IgD-negative memory B cell (primary cell): ENCODE measurements at places on chromosomes 16 and 17. TPM values are rescaled to one million over a fixed set of nuclear protein-coding genes. Genes with fewer than 3 reads are reported as not detected.

ATAD5 gene
- 1.7 TPM for polyA plus RNA-seq

GDPD3 gene
- not detected for polyA plus RNA-seq

KRTAP1-1 gene
- polyA plus RNA-seq: not detected

NTN3 gene
- polyA plus RNA-seq: not detected

VAT1L gene
- not detected for polyA plus RNA-seq

KRTAP3-1 gene
- not detected for polyA plus RNA-seq

SULT1A3 gene
- polyA plus RNA-seq: 1.9 TPM

ATXN2L gene
- 35.9 TPM for polyA plus RNA-seq

PEX12 gene
- polyA plus RNA-seq: 1.3 TPM

TUBG1 gene
- 11.8 TPM for polyA plus RNA-seq

RGS11 gene
- not detected for polyA plus RNA-seq

ZNF287 gene
- 6.2 TPM for polyA plus RNA-seq

FMNL1 gene
- 36.5 TPM for polyA plus RNA-seq

DNAAF8 gene
- 0.35 TPM for polyA plus RNA-seq

HID1 gene
- 1.2 TPM for polyA plus RNA-seq

CCL7 gene
- not detected for polyA plus RNA-seq

CTRL gene
- 2.1 TPM for polyA plus RNA-seq

CBX2 gene
- polyA plus RNA-seq: 0.26 TPM

SOCS7 gene
- polyA plus RNA-seq: 0.74 TPM

KCNH6 gene
- polyA plus RNA-seq: not detected

APOBR gene
- 0.14 TPM for polyA plus RNA-seq

SLC39A11 gene
- 13.7 TPM for polyA plus RNA-seq

GLP2R gene
- not detected for polyA plus RNA-seq

NPIPA5 gene
- polyA plus RNA-seq: 1.4 TPM

ADAD2 gene
- polyA plus RNA-seq: not detected

CIAO2B gene
- 104 TPM for polyA plus RNA-seq

ZNHIT3 gene
- polyA plus RNA-seq: 88.1 TPM

BAHCC1 gene
- not detected for polyA plus RNA-seq

ABCA6 gene
- 0.80 TPM for polyA plus RNA-seq

KCTD13 gene
- 19.2 TPM for polyA plus RNA-seq

PRR15L gene
- polyA plus RNA-seq: not detected

ZNF267 gene
- polyA plus RNA-seq: 18.1 TPM

TMC6 gene
- polyA plus RNA-seq: 212 TPM

TAOK2 gene
- polyA plus RNA-seq: 7.6 TPM

ZMYND15 gene
- not detected for polyA plus RNA-seq

FA2H gene
- polyA plus RNA-seq: 4.0 TPM

KRTAP4-8 gene
- not detected for polyA plus RNA-seq

SLFN12 gene
- polyA plus RNA-seq: 2.4 TPM

CHD9NB gene
- not detected for polyA plus RNA-seq

PIRT gene
- polyA plus RNA-seq: not detected

CPHXL2 gene
- polyA plus RNA-seq: 0.18 TPM

DNAH9 gene
- polyA plus RNA-seq: not detected

ABCA9 gene
- not detected for polyA plus RNA-seq

DNASE1L2 gene
- polyA plus RNA-seq: not detected

PRSS27 gene
- not detected for polyA plus RNA-seq

KRTAP9-2 gene
- polyA plus RNA-seq: not detected

CCL3 gene
- polyA plus RNA-seq: 1.2 TPM

CDRT4 gene
- polyA plus RNA-seq: 0.50 TPM

PRSS22 gene
- polyA plus RNA-seq: not detected

CAVIN1 gene
- polyA plus RNA-seq: not detected

CCL16 gene
- not detected for polyA plus RNA-seq

SLC5A11 gene
- polyA plus RNA-seq: 0.13 TPM

WIPI1 gene
- 6.7 TPM for polyA plus RNA-seq

SOST gene
- not detected for polyA plus RNA-seq

NUDT7 gene
- polyA plus RNA-seq: 8.8 TPM

FBXW10 gene
- not detected for polyA plus RNA-seq

CACNA1G gene
- polyA plus RNA-seq: not detected

ITPRIPL2 gene
- polyA plus RNA-seq: 4.7 TPM
